Nucleus accumbens (tissue), 56 donors: ENCODE measurements at places on chromosomes 7 and 10.
A peak's percentile ranks its signal among the peaks of the same experiment; 100 is the strongest.

- DNase-seq = no peak
Measured at GRCh38 chr10:60905580-60905979, 38.4 kb downstream of the RHOBTB1 start.

DNA sequence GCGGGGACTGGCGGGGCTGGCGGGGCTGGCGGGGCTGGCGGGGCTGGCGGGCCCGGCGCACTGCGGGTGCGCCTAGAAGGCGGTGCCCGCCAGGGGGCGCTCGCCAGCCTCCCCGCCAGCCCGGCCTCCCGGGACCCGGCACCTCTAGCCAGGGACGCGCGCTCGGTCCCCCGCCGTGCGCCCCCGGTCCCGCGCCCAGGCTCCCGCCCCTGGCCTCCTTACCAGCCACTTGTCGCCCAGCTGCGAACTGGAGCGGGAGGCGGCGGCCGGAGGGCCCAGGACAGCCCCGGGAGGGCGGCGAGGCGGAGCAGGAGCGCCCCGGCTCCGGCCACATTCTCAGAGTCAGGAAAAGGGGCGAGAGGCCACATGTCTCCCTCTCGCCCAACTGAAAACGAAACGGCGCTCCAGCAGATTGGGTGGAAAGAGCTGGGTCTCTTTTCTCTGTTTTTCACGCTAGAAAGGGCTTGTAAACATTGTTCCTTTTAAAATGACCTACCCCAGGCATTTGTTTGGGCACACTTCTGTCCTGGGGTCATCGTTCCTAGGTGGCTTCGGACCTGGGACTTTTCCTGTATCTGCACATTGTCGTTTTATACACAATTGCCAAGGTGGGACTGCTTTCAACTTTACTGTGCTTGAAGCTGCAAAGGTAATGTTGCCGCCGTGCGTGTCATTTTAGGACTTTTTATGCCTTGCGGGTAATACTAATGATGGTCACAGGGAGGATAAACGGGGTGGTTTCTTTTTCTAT lies 378 bp upstream of the PRKCQ start:
- DNase-seq = peak; percentile 78

DNA sequence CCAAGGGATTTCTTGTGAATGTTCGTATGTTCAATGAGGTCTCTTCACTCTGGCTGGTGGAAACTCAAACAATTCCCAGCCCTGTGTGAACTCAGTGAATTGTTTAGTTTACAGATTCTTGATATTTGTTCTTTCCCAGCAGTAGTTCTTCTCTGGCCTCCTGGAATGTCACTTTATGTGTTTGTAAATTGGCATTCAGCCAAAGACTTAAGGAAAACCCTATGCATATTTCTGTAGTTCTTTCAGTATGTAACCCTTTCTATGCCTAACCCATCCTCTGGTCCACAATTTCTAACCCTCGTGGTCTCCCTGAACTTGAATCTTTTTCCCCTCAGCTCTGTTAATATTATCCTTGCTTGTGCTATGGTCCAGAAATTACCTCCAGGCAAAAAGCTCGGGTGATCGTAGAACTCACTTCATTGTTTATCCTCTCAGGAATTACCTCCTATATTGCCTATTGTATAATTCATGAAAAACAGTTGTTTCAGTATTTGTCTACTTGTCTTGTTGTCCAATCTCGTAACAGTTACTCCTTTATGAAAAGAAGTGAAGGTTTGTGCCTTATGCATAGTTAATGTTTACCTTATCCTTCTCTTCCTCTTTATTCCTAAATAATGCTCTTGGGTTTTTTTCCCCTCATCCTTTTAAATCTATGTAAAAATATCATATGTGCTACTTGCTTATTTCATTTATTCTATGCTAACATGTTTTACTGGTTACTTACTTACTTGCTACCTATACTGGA lies 23.7 kb upstream of the AGR3 start:
- DNase-seq = no peak

GRCh38 chr10:78459639-78460037 lies 426.0 kb downstream of the RPS24 start:
- no peak for DNase-seq

- DNase-seq = no peak
Measured at GRCh38 chr7:28180031-28180363, 598 bp downstream of the JAZF1 start.

DNA sequence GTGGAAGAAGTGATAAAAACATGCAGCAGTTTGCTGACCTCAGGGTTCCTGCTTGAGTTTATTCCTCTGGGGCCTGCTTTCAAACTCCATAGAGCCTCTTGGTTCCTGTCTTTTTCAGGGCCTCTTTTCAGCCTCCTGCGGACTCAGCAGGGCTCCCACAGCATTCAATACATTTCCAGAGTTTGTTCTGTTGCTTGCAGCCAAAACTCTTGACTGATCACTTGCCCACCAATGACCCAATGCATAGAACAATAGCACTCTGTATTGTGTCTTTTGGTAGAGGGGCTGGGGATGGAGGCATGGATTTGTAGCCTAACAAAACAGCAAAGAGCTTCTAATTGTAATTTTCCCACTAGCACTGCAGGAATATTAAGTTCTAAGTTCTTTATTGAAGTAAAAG lies 50.8 kb upstream of the CREB5 start:
- no peak for DNase-seq

DNA sequence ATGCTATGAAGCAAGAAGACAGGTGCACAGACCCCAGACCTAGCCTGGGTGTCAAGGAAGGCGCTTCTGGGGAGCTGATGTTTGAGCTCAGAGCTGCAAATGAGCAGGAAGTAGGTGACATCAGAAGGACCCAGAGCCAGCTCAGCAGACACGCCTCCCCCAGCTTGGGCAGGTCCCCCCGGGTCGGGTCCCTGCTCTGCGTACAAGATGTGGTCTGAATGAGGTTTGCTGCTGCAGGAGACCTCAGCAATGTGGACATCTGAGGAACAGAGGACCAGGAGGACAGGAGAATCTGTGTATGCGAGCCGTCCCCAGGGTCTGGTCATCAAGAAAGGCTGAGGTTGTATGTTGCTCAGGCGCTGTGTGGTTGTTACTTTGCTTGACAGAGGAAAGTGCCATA lies 51.8 kb downstream of the TACC2 start:
- DNase-seq = no peak

DNA sequence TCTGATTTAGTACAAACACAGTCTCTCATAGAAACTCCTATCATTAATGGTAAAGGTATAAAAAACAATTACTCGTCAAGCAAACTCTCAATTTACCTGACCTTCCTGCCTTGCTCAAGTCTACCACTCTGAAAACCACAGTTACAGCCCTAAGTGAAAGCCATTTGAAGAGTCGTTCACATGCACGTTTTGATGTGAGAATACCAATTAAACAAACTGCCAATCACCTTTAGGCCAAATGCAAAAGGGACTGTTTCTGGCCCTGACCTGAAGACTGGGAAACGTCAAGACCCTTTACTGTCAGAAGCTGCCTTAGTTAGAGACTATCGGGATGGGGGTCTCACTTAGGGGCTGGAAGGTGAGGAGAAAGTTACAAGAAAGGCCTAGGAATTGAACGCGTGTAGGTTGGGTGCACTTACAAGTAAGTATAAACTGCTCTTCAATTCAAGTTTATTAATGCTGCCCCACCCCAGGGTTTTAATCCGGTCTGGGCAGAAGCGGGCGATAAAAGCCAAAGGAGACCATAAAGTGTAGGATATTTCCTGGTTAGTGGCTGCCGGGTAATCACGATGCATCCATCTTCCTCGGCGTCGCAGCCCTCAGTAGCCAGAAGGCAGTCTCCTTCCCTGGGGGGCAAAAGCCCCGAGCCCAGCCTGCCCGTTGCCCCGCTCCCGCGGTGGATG lies 935 bp downstream of the TM9SF3 start:
- DNase-seq = no peak

GRCh38 chr10:7872041-7872442 lies 53.7 kb downstream of the TAF3 start:
- no peak for DNase-seq

- no peak for DNase-seq
Measured at GRCh38 chr7:87263537-87263936, 44.0 kb upstream of the TMEM243 start.

GRCh38 chr10:44971935-44972757 lies 6.5 kb downstream of the DEPP1 start:
- no peak for DNase-seq

GRCh38 chr7:107023522-107024151 lies 20.9 kb upstream of the PRKAR2B start:
- no peak for DNase-seq

DNA sequence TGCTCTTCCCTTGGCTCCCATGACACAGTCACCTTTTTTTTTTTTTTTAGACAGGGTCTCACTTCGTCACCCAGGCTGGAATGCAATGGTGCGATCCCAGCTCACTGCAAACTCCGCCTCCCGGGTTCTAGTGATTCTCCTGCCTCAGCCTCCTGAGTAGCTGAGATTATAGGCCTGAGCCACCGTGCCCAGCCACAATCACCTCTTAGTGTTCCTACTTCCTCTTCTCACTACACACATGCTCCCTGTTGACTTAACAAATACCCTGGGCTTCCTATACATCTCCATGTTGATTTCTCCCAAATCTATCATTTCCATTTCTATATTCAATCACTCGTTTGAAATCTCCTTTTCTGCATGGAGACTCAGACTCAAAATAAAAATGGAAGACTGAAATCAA lies 91.7 kb downstream of the CUBN start:
- DNase-seq = no peak

DNA sequence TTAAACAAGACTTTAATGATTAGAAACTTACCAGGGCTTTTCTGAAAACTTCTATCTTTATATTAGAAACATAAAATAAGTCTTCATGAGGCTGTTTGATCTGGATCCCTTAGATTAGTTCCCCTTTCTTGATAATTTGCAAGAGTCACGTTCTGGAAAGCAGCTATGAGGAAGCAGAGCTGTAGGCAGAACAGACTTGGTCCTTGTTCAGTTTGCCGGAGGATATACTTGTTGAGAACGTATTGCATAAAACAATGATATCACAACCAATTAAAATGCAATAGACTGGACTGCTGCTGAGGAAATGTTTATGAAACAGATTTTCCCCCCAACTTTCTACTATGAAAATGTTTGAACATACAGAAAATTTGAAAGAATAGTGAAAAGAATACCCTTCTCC lies 2.8 kb downstream of the SAMD9L start:
- no peak for DNase-seq

DNA sequence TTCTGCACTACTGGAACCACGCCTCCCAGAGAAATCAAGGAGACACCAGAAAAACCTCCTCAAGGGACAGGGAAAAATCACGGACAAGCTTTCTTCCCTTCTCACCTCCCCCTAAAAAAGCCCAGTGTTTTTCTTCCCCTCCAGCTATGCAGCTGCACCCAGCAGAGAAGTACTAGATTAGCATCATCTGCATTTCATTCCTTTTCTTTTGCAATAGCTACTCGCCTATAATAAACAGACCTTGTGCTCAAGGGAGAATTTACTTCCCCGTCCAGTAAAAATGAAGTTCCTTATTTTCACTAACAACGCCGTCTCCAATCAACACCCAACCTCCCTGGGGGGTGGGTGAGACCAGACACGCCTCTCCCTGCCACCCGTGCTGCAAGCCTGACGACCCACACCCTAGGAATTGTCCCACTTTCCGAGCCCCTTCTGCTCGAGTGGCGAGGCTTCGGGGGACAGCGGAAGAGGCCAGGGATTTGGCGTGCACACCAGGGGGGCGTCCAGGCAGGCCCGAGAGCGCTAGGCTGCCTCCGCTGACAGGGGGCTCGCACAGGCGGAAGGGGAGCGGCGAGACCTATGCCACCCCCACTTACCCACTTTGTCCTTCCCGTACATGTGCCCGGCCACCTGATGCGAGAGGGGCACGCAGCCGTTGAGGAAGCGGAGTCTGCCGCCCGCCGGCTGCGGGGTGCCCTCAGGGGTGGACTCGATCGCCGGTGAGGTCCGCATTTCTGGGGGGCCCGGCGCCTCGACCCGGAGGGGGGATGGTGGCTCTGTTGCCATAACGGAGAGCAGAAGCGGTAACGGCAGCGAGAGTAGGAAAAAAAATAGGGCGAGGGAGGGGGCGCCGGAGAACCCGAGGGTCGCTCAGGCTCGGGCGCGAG lies 625 bp downstream of the IPMK start:
- no peak for DNase-seq

DNA sequence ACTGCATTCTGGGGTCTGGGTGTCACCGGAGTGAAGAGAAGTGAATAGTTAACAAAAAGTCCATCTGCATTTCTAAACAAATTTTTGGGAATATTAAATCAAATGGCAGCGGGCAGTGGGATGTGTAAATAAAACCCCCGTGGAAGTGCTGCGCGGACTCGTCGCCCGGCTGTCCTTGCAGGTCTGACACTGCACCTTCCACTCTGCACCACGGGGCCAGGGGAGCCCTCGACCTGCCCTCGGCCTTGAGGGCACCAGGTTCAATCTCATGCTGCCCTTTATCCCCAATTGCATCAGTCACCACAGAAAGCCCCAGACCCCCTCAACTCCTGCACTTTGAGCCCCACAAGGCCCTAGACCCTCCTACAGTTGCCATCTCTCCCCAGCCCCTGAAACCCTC lies 6.4 kb upstream of the SMARCD3 start:
- no peak for DNase-seq

DNA sequence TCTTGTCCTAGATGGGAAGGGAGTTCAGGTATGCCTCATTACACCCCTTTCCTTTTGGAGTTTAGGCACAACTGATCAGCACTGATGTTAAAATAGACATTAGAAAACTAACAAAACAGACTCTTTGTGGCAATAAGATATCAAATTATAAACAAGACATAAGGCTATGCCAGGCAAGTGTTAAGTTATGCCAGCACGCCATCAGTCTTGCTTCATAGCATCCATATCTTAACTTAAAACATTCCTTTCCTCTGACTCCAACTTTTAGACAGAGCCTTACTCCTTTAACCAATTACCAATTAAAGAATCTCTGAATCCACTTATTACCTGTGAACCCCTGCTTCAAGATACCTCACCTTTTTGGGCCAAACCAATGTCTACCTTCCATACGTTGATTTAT lies 126.2 kb upstream of the ETV1 start:
- no peak for DNase-seq

- DNase-seq = no peak
Measured at GRCh38 chr7:117803476-117803875, 69.8 kb downstream of the CTTNBP2 start.

GRCh38 chr10:59317066-59317465 lies 45.3 kb downstream of the FAM13C start:
- no peak for DNase-seq

DNA sequence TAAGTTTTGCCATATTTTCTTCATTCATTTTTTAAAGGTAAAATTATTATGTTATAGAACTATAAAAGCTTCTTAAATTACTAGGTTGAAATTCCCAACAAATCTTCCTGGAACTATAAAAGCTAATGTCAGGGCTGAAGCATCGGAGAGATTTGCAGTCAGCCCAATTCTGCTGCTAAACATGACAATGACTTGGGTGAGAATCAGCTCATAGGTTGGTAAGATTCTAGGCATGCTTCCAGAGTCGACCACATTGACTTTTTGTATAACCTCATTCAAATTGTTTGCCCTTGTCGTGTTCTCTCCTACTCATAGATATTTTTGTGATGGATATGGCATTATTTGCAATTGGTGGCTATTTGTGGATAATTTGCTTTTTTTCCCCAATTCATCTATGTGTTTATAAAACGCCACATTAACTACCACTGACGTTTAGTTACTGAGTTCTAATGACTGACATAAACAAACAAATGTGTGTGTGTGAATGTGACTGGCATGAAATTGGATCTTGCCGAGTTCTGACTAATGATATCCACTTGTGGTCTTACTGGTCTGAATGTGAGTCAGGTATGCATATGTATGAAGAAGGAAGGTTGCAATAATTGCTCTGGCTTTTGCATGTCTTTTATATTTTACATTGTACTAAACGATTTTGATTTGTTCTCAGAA lies 579.8 kb downstream of the PARD3 start:
- no peak for DNase-seq
